ENCODE measurements at places on chromosomes 16 and 17.

- DNase-seq = peak; percentile 45
These were observed 2.4 kb downstream of the PRPSAP2 start for GRCh38 chr17:18860161-18860972.

GRCh38 chr16:86566966-86567700 lies 504 bp downstream of the FOXC2 start:
- DNase-seq = no peak

DNA sequence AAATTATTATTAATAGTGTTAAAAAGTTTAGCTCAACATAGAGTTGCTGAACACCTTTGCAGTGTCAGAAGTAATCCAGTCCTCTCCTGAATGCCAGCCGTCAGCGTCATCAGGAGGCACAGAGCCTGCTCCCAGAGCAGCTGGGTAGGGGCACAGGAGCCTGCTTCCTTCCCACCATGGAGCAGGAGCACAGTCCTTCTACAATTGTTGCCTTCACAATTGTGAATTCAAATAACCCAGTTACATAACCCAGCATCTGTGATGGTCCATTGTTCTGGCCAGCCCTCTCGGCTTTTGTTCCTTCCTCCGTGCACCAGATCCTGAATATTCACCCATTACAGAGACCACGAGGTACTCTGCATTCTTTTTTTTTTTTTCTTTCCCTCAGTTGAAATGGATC lies 393.9 kb upstream of the MAF start:
- no peak for DNase-seq

- DNase-seq = no peak
These were observed 169.8 kb upstream of the SDK2 start for GRCh38 chr17:73814075-73814474.

- DNase-seq = no peak
These were observed 81.7 kb downstream of the ZDHHC7 start for GRCh38 chr16:84929421-84930297.

- no peak for DNase-seq
These were observed 71.9 kb downstream of the AXIN2 start for GRCh38 chr17:65489413-65490155.

DNA sequence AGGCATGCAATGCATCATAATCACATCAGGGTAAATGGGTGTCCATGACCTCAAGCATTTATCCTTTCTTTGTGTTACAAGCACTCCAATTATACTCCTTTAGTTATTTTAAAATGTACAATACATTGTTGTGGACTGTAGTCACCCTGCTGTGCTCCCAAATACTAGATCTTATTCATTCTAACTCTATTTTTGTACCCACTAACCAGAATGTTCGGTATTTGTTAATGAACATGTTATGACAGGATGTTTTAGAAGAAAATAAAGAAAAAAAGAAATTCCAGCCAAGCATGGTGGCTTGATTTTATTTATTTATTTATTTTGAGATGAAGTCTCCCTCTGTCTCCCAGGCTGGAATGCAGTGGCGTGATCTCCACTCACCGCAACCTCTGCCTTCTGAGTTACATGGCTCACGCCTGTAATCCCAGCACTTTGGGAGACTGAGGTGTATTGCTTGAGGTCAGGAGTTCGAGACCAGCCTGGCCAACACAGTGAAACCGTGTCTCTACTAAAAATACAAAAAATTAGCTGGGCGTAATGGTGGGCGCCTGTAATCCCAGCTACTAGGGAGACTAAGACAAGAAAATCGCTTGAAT lies 1.8 kb upstream of the NDE1 start:
- DNase-seq = no peak

DNA sequence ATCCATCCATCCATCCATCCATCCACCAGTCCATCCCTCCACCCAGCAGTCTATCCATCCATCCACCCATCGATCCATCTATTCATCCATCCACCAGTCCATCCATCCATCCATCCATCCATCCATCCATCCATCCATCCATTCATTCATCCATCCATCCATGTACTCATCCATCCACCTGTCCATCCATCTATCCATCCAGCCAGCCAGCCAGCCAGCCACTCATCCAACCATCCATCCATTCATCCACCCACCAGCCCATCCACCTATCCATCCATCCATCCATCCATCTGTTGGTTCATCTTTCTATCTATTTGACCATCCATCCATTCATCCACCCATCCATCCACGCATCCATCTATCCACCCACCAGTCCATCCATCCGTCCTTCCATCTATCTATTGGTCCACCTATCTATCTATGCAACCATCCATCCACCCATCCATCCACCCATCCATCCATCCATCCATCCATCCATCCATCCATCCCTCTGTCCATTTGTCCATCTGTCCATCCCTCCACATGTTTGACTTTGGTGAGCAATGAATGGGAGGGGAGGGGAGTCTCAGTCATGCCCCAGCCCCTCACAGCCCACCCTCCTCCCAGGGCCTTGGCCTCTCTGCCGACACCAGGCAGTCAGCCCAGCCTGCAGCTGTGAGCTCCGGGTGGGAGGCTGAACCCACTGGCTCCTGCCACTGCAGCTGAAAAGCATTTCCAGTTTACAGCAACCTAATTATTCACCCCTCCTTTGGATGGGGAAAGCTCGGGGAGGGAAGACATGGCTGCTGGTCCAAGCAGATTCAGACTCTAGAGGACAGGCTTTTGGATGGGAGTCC lies 38.1 kb upstream of the SSTR5 start:
- no peak for DNase-seq

- no peak for DNase-seq
These were observed 11.3 kb upstream of the CD300A start for GRCh38 chr17:74455025-74455545.

GRCh38 chr16:77877712-77878347 lies 89.5 kb downstream of the VAT1L start:
- no peak for DNase-seq

GRCh38 chr16:87735270-87736007 lies 30.3 kb downstream of the KLHDC4 start:
- no peak for DNase-seq

GRCh38 chr16:72050769-72051464 lies 3.4 kb upstream of the HP start:
- DNase-seq = peak; percentile 9

DNA sequence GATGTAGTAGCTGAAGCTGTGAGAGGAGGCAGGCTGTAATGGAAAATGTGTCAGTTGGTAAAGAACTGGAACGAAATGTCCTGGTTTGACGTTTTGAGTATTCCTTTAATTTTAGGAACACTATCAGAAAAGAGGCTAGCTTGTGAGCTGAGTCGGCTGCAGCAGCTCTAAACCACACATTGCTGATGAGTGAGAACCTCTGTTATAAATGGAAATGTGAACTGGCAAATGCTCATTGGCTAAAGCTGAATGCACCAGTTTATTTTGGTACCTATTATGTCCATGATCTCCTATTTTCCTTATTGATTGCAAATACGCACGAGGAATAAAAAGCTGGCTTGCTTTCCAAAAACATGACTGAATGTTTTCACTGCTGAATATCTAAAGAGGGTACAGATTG lies 11.0 kb upstream of the WIPI1 start:
- DNase-seq = no peak

DNA sequence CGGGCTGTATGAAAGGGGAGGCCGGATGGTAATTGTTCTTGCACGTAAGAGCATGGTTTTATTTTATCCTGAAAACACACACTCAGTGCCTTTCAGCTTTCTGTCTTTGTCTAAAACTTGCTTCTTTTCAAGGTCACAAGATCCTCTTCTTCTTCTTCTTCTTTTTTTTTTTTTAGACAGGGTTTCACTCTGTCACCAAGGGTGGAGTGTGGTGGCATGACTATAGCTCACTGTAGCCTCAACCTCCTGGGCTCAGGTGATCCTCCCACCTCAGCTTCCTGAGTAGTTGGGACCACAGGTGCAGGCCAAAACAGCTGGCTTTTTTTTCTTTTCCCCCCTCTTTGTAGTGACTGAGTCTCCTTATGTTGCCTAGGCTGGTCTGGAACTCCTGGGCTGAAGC lies 15.9 kb upstream of the ZNF629 start:
- peak; percentile 29 for DNase-seq

DNA sequence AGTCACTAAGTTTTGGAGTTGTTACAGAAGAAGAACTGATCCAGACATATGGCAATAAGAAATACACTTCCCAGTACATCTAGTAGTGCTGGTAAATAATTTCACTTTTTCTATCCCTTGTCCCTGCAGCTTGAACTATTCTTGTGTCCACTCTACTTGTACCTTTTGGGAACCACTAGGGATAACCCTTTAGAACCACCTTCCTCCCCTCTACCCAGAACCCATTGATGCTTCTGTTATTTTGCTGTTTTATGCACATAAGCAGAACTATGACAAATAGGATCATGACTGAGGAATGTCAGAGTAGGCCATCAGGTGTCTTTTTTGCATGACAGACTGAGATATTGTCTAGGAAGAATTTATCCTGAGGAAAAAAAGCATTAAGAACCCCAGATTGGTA lies 125.1 kb downstream of the BRIP1 start:
- DNase-seq = no peak

- DNase-seq = peak; percentile 81
These were observed 41.1 kb upstream of the PLCG2 start for GRCh38 chr16:81737885-81738536.

DNA sequence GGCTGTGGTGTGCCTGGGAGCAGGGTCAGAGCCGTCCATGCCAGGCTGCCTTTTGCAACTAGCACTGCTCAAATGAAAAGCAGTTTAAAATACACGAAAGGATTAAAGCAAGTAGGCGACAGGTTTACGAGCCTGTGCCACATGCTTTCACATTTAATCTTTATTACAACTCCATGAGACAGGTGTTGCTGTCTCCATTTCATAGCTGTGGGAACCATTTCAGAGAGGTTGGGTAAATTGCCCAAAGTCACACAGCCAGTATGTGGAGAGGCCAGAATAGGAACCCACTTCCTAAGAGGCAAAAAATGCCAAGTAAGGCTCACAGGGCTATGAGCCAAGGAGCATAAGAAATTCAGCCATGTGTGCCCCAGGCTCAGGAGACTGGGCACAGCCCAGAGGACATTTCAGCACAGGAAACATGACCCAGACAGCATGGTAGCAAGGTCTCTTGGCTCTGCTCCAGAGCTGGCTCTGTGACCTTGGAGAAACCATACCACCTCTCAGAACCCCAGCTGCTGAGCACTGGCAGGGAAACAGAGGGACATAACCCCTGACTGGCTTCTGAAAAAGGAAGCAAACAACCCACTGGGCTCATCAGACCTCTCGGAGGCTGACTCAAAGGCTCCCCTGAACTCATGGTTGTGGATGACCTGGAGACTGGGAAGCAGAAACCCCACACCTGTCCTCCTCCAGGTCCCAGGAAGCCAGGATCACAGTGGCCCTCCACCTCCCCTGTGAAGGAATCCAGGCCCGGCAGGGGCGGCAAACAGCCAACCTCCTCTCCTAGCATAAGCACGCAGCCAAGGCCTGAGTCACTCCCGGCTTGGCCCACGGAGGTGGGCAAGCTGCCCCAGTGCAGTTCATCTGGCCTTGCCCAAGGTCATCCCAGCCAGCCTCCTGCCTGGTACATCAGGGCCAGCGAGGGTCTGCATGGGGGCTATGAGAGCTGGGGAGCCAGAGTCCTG lies 40.3 kb upstream of the MRPS23 start:
- DNase-seq = peak; percentile 30

DNA sequence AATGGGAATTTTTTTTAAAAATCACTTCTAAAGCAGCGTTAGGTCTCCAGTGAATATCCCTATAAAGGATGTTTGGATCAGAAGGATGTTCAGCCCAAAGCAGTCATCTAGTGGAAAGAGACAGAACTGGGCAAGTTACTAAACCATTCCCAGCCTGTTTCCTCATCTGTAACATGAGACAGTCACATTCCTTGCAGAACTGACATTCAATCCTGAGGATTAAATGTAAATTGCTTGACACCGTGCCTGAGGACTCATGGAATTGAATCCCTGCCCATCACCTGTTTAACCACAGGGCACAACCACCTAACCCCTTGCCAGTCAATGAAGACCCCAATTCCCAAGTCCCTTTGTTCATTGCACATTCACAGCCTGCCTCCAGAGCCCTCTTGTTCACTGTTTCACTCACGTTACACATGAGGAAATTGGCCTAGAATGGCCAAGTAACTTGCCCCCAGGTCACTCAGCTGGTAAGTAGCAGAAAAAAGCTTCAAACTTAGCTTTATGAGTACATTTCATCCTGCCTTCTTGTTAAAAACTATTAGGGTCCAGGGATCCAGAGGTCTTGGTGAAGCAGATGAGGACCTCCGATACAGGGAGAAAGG lies 1.4 kb downstream of the CMTM2 start:
- DNase-seq = no peak

DNA sequence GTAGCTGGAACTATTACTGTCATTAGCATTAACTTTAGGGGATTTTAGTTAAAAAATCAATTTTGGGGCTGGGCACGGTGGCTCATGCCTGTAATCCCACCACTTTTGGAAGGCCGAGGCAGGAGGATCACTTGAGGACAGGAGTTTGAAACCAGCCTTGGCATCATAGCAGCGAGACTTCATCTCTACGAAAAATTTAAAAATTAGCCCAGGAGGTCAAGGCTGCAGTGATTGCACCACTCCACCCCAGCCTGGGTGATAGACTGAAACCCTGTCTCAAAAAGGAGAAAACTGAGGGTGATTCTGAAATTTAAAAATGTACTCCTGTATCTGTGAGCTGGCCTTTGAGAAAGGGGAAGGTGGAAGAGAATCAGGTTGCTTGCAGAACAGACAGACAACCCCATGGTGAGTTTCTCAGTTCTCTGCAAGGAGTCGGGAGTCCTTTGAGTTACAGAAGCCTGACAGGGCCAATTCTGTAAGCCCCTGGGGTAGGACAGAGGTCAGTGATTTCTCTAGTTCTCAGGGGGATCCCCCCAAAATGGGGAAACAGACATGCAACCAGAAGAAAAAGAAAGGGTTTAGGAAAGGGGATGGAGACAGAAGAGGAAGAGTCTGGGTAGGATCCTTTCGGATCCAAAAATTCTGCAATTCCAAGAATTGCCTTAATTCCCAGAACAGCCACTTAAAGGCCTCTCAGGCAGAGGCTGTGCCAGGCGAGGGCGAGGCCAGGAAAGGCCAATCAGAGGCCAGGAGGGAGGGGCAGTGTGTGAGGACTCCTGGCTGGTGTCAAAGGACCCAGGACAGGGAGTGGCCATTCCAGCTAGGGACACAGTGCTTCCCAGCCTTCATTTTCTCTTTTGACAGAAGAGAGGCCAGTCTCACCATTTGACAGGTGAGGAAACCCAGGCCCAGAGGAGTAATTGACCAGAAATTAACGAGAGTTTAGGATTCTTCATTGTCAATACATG lies 6.7 kb downstream of the NUPR1 start:
- DNase-seq = peak; percentile 60

DNA sequence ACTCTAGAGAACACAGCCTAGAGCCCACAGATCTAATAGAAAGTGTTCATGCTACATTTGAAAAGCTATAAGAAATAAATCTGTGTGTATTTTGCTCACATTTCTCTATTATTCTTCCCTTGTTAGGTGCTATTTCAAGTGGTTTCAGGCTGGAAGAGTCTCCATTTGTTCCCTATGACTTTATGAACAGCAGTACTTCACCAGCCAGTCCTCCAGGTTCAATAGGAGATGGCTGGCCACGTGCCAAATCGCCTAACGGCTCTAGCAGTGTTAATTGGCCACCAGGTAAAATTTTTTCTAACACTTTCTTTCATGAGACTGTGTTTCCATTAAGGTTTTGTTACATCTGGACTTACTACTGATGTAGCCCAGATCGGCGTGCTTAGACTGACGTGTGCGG lies 30.7 kb upstream of the SLC5A11 start:
- DNase-seq = no peak

- DNase-seq = no peak
These were observed 85.5 kb upstream of the RPL38 start for GRCh38 chr17:74117999-74118421.

GRCh38 chr17:10091046-10091445 lies 107.4 kb downstream of the GAS7 start:
- DNase-seq = no peak
